ENCODE measurements at places on chromosomes 5 and 9.

- no peak for DNase-seq
Measured at GRCh38 chr5:5347442-5347841, 75.0 kb upstream of the ICE1 start.

DNA sequence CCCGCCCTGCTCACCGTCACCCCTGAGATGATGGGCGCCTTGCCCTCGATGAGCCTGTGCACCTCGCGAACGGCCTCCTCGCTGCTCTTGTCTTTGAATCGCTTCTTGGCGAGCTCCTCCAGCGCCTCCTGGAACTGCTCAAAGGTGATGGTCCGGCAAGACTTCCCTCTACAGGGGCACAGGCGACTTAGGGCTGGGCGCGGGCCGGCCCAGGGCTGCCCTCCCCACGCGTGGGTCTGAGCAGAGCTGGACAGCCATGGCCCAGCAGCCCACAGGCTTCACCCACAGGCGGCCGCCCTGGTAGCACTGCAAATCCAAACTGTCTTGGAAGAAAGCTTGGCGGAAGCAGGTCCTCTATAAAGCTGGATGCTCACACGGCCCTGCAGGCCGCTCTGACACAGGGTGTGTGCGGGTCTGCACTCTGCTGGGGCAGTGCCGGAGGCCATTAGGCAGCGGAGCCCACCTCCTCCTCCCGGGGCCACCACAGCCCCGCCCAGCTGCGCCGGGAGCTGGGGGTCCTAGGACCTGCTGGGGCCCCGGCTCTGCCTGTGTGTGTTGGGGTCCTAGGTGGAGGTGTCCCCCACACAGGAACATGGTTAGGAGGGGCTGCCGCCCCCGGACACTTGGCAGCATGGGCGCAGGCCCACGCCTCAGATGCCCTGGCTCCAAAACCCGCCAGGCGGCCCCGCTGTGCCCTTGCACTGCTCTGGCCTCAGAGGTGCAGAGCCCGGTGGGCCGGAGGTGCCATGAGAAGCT lies 27.0 kb downstream of the TPPP start:
- no peak for DNase-seq

GRCh38 chr5:90446961-90447360 lies 27.6 kb downstream of the MBLAC2 start:
- no peak for DNase-seq

DNA sequence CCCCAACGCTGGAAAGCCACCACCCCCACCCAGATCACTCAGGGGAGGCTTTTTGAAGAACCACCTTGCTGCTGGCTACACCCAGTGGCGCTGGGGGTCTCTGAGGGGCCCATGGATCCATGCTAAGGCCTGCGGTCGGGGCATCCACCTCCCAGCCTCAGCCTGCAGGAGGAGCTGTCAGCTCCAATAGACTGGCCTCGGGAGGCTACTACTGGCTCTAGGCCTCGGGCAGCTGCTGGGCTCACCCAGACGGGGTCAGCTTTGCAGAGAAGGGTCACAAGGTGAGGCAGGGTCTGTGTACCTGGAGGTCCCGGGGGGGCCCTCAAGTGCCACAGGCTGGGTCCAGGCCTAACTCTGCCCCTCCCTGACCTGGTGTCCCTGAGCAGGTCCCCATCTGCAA lies 193.7 kb downstream of the OLFM1 start:
- no peak for DNase-seq

- no peak for DNase-seq
Measured at GRCh38 chr9:129344641-129345495, 166.8 kb upstream of the IER5L start.

- no peak for DNase-seq
Measured at GRCh38 chr9:22158271-22158670, 149.2 kb upstream of the CDKN2B start.

DNA sequence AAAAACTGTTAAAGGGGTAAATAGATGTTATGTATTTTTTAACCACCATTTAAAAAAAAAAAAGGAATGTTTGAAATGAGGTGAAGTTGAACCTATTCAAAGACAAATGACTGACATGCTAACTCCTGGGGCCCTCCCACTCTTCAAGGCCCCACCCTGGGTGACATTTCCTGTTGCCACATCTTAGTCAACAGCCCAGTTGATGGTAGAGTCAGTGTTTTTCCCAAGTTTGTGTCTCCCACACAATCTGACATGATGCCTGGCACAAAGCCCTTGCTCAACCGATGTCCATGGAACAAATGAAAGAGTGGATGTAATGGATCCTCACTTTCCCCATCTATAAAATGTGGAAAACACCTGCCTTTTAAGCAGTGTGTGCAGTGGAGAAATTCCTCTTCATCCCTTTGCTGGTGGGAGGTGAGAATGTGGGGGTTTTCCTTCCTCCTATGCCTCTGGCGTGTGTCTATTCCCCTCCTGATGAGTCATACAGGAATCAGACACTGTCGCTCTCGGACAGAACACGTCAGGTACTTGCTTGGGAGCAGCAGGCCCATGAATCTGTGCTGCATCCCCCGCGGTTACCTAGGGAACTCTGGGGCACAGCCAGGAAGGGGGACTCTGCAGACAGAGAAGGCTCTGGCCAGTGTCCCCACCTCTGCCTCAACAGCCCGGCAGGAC lies 13.7 kb upstream of the ADRA1B start:
- DNase-seq, result no peak

GRCh38 chr9:89562186-89562814 lies 42.5 kb upstream of the GADD45G start:
- DNase-seq, result no peak

- DNase-seq, result no peak
Measured at GRCh38 chr9:93261735-93262523, 78.0 kb downstream of the WNK2 start.

DNA sequence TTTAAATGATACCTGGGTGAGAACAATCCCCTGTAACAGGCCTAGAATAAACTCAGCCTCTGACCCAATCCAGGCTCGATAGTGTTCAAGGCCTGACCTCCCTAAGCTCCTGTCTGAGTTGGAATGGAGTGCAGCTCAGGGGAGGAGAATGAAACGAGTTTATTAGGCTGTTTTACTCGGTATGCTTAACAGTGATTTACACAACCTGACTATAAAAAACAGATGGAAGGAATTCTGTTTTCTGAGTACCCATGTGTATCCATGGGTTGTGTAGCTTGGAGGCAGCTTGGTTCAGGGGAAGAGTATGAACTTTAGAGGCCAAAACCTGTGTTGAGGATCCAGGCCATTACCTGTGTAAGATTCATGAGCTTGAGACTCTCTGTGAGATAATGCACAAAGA lies 67.8 kb downstream of the PCSK5 start:
- DNase-seq, result no peak

- DNase-seq, result no peak
Measured at GRCh38 chr5:5320062-5320805, 102.2 kb upstream of the ICE1 start.

DNA sequence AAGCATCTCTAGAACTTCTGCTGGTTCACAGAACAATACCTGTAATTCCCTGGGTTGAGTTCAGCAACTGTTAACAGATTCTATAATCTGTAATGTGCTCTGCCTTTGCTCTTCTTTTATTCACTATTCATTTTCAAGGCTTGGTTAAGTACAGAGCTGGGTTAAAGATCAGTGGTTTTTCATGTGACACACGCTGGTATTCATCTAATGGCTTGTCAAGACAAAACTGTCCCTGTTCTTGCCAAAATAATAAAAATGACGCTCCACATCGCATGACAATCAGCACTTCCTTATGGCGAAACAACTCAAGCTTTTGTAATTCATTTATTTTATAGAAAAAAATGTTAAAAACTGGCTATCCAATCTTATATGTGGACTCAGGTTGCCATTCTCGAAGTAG lies 137.9 kb downstream of the BNC2 start:
- DNase-seq, result no peak

- peak; percentile 20 for DNase-seq
Measured at GRCh38 chr9:90142580-90142979, 500.0 kb downstream of the DIRAS2 start.

- no peak for DNase-seq
Measured at GRCh38 chr9:582775-583174, 258.7 kb upstream of the DMRT1 start.

DNA sequence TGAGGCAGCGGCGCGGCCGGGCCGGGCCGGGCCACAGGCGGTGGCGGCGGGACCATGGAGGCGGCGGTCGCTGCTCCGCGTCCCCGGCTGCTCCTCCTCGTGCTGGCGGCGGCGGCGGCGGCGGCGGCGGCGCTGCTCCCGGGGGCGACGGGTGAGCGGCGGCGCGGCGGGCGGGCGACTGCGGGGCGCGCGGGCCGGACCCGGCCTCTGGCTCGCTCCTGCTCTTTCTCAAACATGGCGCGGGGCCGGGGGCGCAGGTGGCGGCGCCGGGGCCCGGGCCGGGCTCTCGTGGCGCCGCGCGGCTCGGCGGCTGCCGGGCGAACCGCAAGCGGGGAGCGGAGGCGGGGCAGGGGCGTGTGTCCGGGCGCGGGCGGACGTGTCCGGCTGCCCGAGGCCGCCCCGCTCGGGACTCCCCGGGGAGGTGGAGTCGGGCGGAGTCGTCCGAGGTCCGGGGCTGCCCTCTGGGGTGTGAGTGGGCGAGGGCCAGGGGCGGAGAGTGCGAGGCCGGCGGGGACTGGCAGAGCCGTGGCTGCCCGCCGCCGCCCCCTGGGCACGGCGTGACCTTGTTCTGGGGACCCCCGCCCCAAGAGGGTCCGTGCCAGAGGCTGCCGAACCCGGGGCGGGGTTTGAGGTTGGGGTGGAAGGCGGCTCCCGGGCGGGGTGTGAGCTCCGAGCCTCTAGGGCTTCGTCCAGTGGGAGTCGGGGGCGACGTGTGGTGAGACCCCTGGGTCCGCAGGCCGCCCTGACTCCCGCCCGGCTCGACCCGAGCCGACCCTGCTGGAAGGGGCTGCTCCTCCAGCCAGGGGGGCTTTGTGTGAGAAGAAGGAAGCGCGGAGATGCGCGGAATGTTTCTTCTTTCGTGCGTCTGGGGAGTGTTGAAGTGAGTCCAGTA lies 485 bp downstream of the TGFBR1 start:
- DNase-seq, result no peak

DNA sequence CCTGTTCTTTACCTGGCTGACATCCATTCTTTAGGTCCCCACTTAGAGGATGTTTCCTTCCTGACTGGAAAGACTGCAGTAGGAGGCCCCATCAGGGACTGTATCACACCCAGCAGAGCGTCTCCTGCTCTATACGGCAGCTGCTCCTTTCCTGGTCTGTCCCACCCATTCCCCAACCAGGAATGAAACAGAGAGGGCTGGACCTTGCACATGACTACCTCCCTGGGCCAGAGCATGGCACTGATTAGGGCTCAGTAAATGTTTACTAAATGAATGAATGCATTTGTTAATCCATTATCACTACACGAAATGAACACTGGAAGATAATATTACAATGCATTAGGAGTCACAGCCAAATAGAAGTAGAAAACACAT lies 76.4 kb downstream of the ABCA1 start:
- no peak for DNase-seq

- DNase-seq, result no peak
Measured at GRCh38 chr9:34145165-34145564, 18.7 kb upstream of the DCAF12 start.

DNA sequence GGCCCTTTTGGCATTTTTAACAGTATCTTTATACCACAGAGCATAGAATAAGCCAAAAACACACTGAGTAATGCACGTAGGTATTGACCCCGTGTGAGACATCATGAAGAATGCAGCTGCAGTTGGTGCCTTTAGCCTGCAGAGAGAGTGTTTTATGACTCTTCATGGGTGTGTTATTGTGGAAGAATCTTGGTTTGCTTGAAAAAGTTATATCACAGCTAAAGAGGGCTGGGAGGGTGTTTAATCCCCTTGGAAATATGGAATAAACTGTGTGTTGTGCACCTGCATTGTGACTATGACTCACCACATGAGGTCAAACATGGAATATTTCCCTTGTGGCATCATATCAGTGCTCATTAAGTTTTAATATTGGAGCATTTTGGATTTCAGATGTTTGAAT lies 458.7 kb downstream of the CDH9 start:
- no peak for DNase-seq

DNA sequence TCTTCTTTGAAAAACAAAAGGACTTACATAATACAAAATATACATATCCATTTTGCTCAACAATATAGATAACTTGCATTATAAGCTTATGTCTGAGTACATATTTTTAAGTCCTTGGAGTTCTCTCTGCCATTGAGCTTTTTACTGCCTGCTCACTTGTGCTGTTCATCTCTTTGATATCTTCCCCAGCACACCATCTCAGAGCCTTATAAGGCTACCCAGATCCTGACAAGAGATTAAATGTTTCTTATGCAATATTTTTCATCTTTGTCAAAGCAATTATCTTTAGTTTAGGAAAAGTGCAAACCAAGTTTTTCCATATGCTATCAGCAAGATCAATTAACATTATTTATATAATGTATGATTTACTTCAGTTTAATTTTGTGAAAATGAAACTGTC lies 60.7 kb upstream of the ITGA1 start:
- DNase-seq, result no peak

DNA sequence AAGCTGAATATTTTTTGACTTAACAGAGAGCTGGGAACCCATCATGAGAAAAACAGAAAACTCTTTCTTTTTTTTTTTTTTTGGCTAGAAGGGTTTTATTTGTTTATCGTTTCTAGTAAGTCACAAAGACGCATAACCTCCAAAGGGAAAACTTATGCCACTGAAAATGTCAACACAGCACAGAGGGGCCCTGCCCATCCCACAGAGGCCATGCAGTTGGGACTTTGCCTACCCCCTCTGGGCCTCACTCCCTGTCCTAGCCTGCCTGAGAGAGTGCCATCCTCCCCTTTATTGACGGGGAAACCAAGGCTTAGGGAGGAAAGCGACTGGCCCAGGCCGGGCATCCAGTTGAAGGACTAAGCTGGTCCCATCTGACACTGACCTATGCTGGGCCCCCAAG lies 74.7 kb downstream of the VAV2 start:
- DNase-seq, result no peak

GRCh38 chr9:23830929-23831730 lies 5.1 kb upstream of the ELAVL2 start:
- DNase-seq, result no peak

DNA sequence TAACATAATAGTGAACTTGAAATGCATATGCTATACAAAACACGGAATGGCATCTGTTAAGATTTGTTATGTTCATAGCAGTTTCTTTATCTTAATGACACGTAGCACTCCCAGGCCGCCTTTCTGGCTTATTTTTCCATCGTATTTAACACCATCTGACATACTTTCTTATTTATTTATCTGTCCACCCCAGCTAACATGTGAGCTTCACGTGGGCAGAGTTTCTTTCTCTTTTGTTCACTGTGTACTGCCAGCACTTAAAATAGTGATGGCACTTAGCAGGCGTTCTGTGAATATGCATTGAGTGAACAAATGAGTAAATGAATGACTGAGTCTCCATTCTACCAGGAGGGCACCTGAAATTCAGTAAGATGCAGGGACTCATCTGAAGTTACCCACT lies 29.4 kb upstream of the SYNPO start:
- DNase-seq, result no peak

GRCh38 chr5:5192681-5193080 lies 52.6 kb downstream of the ADAMTS16 start:
- DNase-seq, result no peak

DNA sequence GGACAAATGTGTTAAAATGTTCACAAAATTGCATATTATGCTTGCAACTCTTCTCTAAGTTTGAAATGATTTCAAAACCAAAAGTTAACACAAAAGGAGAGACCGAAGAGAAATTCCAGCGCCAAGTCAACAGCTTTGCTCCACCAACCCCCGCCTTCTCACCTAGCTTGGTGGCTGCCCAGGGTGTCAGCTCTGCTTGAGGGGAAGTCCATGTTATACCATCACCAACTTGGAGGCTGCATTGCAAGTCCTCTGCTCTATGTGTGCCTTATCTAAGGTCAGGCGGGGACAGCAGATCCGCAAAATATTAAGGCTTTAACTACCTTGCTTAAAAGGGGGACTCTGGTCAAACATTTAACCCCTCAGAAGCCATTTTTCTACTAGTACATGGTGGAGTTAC lies 14.6 kb downstream of the CCNJL start:
- DNase-seq, result no peak

GRCh38 chr5:94901191-94901979 lies 282.9 kb downstream of the SLF1 start:
- peak; percentile 31 for DNase-seq
